Dermis blood vessel endothelial cell (primary cell): ENCODE measurements at places on chromosomes 4 and X.

- no peak for DNase-seq
Measured at GRCh38 chr4:138650929-138651448, 364.6 kb upstream of the NOCT start.

GRCh38 chr4:8847331-8847730, 24.3 kb downstream of the HMX1 start:
- DNase-seq = no peak

- no peak for DNase-seq
Measured at GRCh38 chr4:33930497-33930896, 2313.8 kb downstream of the ARAP2 start.

- DNase-seq = no peak
Measured at GRCh38 chr4:47776353-47776752, 61.5 kb downstream of the CORIN start.

GRCh38 chr4:6777636-6778281, 4.8 kb upstream of the KIAA0232 start:
- no peak for DNase-seq

DNA sequence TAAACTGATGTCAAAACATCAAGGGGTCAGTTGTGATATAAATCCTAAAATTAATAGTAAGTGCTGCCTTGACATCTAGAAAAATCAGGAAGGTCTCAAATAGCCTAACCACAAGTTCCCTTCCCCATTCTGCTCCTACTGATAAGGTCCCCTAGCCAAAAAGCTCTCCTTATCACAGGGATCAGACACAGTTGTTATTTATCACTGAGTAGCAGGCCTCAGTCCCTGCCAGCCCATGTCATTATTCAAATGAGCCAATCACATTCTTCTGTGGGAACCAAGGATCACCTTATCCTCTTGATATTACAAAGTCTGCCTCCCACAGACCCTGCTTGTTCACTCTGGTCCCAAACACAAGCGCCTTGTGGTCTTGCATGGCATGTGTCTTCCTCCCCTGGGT, 23.3 kb upstream of the TMEM255A start:
- DNase-seq = no peak

DNA sequence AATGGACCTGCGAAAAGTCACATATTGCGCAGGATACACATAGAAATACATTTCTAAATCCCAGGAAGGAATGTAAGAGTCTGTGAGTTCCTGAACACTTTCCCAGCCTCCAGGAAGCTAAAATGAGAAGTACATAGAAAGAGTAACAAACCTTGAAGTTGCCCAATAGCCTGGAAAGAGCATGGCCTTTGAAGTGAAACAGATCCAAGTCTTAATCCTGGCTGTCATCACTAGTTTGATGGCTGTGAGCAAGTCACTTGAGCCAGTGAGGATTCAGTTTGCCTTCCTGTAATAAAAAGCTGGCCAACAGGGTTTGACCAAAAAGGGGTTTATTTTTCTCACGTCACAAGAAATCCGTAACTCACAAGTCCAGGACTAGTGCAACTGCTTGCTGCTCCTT, 69.8 kb downstream of the ARHGEF38 start:
- DNase-seq = no peak

DNA sequence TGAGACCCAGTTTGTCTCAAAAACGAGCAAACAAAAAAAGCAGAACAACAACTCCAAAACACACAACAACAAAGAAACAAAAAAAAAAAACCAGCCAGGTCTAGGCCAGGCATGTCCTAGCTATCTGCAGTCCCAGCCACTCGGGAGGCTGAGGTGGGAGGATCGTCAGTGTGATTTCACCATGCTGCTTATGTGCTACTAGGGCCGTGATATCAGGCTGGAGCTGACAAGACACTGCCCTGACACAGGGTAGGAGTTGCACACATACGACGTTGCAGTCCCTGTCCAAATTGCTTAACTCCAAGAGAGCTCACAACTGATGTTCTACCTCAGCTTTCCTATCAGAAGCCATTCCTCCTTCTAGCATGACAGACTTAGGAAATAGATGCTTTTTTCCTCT, 204.9 kb downstream of the AASDH start:
- DNase-seq = no peak

GRCh38 chrX:152904151-152905080, 6.5 kb downstream of the ZNF185 start:
- DNase-seq = peak; percentile 66

DNA sequence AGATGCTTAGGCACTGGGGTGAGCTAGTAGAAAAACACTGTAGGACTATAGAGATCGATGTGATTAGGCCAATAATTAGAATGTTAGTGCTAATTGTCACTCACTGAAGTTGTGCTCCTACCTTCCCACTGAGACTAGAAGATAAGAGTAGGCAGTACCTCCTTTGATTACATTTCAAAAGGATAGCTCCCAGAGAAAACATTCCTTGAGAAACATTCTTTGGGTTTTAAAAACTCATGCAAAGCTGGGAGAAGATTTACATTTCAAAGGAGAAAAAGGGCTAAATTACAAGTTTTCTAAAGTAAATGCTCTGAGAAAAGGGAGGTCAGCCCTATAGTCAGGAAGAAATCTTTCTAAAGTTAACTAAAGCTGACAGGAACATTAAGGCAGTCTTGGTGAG, 860.3 kb upstream of the NDST4 start:
- DNase-seq = no peak

DNA sequence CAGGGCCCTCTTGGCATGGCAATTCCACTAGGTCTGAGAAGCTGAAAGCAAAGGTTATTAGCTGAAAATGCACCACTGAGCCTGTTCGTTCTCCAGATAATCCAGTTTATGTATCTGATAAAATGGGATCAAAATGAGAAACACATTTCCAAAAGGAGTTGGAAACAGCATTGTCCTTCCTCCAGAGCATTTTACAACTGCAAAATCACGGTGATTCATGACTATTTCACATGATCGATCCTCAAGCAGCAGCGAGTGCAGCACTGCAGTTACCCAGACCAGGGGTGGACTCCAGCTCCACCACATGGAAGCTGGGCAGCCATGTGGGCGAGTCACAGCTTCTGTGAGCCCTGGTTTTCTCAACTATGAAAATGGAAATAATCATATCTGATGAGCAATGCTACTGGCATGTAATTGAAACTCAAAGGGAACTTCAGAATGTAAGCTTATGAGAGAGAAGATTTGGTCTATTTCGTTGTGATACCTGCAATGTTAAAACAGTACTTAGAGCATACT, 78.7 kb upstream of the MSX1 start:
- DNase-seq = no peak

DNA sequence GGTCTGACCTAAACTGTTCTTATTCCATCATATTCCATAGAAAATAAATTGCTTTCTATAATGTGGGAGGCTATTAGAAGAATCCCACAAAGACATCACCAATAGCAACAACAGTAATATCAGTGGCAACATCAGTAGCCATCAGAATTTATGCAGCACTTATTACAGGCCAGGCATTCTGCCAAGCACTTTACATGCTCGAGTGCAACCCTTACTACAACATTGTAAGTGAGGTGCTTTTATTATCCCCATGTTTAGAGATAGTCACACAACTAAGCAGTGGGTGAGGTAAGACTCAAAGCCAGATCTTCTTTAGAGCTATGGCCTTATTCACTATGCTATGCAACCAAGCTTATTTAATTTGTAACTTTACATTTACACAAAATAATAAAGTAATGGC, 317.1 kb upstream of the BMP3 start:
- DNase-seq = no peak

GRCh38 chrX:11753668-11754067, 4.4 kb upstream of the MSL3 start:
- no peak for DNase-seq

DNA sequence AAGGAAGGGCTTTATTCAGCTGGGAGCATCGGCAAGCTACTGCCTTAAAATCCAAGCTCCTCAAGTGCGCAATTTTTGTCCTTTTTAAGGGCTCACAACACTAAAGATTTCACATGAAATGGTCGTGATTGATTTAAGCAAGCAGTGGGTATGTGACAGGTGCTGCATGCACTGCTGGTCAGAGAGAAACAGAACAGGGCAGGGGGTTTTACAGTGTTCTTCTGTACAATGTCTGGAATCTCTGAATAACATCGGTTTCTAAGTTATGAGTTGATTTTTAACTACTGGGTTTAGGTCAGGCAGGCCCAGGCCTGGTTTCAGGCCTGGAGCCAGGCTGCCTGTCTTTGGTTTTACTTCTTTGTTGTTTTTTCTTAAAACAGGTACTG, 6.0 kb downstream of the UGT2B17 start:
- DNase-seq = no peak

GRCh38 chr4:3611778-3612177, 79.6 kb upstream of the LRPAP1 start:
- no peak for DNase-seq

GRCh38 chr4:8110071-8110986, 48.3 kb downstream of the ABLIM2 start:
- DNase-seq = peak; percentile 44

- DNase-seq = peak; percentile 8
Measured at GRCh38 chrX:71067089-71067488, 1.0 kb downstream of the SNX12 start.

GRCh38 chr4:57378766-57379165, 268.6 kb upstream of the IGFBP7 start:
- no peak for DNase-seq

DNA sequence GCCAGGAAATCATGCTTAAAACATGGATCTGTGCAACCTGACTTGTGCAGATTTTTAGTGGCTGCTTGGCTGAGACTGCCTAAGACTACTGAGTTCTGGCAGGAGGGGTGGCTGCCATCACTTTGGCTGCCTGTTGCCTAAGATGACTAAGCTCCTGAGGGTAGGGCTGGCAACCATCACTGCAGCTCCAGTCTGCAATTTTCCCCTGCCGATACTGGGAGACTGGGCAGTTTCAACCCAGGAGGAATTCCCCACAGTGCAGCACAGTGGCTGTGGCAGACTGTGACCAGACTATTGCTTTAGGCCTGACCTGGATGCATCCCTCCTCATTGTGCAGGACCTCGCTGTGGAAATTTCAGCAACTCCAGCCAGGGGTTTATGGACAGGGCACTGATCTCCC, 544.9 kb downstream of the ANKRD50 start:
- no peak for DNase-seq

DNA sequence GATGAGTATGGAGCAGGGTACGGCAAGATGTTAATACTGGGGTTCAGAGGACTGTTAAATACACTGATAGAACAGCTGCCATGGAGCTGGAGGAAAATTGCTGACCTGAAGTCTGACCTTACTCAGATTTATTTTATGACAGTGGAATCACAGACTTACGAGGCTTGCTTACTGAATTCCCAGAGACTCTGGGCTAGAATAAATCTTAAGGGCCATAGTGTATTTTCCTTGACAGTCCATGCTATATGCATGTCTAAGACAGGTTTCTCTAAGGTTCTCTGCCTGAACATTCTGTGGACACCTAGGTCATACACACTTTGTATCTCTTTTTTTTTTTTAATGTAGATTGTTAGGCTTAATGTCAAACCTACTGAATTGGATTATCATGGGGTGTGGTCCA, 633.2 kb upstream of the ACTRT1 start:
- no peak for DNase-seq

DNA sequence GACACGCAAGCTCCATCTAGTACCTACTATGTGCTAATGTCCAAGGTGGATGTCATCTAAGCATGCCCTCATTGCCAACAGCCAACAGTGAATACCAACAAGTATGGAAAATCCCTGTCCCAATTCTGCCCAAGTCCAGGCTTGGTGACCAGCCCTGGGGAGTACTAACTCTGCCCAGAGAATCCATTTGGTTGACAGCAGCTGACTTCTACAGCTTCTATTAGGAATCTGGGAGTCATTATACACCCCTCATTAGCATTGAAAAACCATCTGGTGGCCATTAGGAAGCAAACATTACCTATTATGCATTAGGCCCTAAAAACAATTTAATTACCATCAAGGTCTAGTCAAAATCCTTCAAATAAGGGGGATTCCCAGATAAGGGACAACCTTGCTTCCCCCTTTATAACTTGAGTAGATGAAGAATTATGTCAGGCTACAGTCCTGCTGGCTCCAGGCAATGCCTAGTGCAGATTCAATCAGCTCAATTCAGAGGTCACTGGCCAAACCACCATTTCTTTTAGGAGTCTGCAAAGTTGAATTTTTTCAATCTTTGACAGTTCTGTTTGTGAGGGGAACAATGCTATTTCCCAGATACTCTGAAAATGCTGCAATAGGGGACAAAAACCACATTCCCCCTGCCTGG, 228.0 kb upstream of the LDB2 start:
- DNase-seq = no peak

DNA sequence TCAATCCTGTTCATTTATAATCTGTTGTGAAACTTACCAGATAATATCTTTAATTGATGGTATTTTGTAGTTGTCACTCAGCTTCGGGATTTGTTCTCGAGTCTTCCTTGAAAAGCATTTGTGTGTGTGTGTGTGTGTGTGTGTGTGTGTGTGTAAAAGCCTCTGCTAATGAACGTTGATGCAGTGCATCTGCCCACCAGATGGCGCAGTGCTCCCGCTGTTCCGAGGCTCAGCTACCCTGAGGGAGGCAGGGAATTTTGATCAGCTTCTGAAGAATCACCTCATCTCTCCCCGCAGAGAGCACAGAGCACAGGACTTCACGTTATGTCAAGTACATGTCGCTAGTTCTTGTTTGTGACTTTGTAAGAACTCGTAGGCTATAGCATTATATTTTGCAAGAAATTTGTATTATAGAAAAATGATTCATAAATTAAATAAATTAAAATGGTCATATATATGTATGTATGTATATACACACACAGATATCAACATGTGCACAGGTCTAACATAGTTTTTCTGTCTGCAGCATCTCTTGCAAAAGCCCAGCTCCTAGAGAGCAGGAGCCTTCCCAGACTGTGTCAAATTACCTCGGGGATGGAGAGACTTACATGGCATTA, 316.7 kb upstream of the IGFBP7 start:
- peak; percentile 73 for DNase-seq

GRCh38 chr4:140980426-140981200, 152.7 kb downstream of the RNF150 start:
- no peak for DNase-seq

GRCh38 chr4:61152433-61152832, 47.7 kb upstream of the ADGRL3 start:
- DNase-seq = no peak
